ENCODE measurements at places on chromosomes 16 and 17. TPM values are rescaled to one million over a fixed set of nuclear protein-coding genes. Genes with fewer than 3 reads are reported as not detected.

GRCh38 chr17:65495122-65496055 lies 66.1 kb downstream of the AXIN2 start:
- DNase-seq: no peak

GRCh38 chr16:66904846-66905632 lies 13.6 kb downstream of the CDH16 start:
- peak; percentile 37 for DNase-seq

- DNase-seq: no peak
These were observed 24.0 kb downstream of the CEP295NL start for GRCh38 chr17:78878871-78879527.

DNA sequence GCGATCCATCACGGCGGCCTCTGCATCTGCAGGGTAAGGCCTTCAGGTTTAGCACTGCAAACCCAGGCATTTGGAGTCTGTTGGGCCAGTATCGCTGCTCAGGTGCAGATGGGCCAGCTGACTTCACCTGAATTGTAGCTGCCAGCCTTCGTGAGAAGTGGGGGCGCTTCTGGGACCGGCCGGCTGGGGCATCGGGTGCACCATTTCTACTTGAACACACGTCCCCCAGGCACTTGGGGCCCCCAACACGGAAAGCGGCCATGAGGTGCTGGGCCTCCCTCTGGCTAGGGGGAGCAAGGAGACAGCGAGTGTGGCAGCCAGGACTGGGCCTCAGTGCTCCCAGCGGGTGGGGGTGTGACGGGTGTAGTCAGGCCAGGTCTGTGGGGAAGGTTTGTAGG lies 767.6 kb downstream of the KCNJ18 start:
- DNase-seq: no peak

DNA sequence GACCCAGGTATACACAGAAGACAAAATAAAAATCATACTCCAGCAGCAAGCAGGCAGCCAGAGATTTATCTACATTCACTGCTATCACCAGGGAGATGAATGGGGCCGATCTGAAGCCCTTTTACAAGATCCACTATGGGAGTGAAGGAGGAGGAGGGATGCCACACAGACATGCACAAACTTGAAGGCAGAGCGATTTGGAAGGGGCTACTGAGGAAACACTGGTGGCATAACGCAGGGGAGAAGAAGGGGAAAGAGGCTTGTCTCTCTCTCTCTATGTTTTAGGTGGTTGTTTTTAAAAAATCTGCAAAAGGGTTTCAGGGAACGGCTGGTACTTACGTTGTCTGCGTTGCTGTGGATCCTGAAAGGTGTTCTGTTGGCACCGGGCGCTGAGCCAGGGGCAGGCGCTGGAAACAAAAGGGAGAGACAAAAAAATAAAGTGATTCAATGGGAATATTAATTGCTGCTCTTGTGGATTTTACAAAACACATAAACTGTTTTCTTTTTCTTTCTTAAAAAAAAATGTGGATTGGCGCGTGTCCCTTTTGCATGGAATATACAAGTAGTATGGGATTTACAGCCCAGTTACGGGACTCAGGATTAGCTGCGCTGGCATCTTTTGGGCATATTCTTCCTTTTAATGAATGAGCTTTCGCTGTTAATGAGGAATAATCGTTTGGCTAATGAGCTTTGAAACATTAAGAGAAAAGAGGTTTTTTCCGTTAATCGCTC lies 255.3 kb upstream of the PMFBP1 start:
- DNase-seq: peak; percentile 5

GRCh38 chr17:70086516-70086915 lies 11.5 kb downstream of the KCNJ16 start:
- DNase-seq: no peak

DNA sequence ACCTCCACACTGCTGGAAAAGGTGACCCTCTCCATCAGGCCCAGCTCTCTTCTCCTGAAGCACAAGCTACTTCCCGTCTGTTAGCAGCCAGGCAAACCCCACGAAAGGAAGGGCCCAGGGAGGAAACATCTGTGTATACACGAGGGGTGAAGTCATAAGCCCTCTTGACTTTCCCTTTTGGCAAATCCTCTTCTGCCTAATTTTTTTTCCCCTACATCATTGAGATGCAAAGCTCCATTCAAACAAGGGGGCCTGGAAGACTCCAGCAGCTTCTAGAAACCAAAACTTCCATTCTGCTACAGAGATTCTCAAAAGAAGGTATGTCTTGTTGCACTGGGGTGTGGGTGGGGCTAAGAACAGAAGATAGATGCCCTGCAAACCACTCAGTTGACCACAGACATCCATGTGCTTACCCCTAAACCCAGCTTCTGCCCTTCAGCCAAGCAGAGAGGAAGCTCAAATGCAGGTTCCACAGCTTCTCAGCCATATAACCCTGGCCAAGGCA lies 145.6 kb upstream of the RCVRN start:
- no peak for DNase-seq

DNA sequence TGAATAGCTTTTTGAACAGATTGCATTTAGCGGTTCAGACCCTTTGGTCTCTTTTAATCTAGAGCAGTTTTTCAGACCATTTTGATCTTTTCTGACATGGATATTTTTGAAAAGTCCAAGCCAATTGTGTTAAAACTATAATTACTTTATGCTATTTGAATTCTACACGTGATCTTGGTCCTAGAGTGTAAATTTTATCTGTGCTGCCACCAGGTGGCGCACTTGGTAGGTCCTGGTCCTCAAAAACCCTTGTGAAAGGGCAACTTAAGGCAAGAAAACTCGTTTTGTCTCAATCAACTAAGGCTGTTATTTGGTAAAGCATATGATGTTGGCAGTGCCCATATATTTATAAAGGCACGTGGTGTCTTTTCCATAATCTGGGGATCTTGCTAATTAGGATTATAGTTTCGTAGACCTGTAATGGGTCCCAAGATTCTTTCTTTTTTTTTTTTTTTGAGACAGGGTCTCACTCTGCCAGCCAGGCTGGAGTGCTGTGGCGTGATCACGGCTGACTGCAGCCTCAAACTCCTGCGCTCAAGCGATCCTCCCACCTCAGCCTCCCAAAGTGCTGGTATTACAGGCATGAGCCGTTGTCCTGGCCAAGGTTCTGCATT lies 43.9 kb upstream of the TEX2 start:
- DNase-seq: peak; percentile 73

DNA sequence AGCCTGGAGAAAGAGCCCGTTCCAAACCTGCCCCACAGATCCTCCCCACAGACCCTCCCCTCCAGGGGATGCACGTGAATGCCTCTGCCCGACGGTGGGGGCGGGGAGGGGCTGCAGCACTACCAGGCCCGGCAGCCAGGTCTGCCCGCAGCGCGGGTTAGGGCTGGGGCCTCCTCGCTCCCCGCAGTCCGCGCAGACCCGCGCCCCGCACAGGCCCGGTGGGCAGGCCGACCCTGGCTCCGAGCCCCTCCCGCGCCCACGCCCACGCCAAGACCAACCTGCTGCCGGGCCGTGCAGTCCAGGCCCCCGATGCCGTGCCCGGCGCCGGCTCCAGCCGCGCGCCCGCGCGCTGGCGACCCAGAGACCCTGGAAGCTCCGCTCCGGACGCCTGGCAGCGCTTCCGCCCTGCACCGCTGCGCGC lies at the start of gene RPUSD1:
RPUSD1 (minus strand) TSS at position 404 of the 421 bp plus-strand sequence. CDS start 644 bp downstream, outside the sequence.
- no peak for DNase-seq

- no peak for DNase-seq
These were observed 147.0 kb downstream of the SPACA3 start for GRCh38 chr17:33138627-33139026.

DNA sequence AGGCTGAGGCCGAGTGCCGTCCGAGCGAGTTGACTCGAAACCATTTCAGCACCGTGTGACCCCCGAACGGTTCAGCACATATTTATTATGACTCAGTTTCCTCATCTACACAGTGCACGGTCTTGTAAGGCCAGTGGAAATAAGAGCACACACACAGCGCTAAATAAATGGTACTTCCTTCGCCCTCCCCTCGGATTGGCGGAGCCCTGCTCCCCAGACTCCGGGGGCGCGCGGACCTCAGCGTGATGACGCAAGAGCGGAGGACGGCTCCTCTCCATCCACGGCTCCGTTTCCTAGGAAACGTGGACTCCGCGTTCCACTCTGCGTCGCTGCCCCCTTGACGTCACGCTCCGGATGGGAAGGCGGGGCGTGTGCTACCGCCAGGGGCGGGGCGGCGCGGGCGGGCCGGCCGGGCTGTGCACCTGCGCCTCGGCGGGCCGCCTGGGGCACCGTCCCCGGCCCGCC lies at the start of gene PARD6A:
PARD6A (plus strand) TSS at position 397 of the 465 bp plus-strand sequence. CDS start 79 bp downstream, outside the sequence.
- DNase-seq: peak; percentile 99

DNA sequence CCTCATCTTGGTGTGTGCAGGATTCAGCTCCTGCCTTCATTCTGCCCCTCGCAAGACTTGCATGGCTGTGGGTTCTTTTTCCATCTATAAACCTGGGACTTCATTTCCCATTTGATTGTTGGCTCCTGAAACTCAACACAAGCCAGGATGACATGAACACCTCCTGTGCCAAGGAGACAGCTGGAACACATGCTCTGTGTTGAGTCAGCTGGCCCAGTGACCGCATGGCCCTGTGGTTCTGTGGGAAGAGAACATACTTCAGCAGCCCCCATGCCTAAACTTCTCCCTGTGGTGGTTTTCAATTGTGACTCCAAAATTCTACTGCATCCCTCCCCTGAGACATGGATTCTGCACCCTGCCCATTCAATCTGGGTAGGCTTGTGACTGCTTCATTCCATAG lies 57.9 kb upstream of the FOXF1 start:
- DNase-seq: no peak

DNA sequence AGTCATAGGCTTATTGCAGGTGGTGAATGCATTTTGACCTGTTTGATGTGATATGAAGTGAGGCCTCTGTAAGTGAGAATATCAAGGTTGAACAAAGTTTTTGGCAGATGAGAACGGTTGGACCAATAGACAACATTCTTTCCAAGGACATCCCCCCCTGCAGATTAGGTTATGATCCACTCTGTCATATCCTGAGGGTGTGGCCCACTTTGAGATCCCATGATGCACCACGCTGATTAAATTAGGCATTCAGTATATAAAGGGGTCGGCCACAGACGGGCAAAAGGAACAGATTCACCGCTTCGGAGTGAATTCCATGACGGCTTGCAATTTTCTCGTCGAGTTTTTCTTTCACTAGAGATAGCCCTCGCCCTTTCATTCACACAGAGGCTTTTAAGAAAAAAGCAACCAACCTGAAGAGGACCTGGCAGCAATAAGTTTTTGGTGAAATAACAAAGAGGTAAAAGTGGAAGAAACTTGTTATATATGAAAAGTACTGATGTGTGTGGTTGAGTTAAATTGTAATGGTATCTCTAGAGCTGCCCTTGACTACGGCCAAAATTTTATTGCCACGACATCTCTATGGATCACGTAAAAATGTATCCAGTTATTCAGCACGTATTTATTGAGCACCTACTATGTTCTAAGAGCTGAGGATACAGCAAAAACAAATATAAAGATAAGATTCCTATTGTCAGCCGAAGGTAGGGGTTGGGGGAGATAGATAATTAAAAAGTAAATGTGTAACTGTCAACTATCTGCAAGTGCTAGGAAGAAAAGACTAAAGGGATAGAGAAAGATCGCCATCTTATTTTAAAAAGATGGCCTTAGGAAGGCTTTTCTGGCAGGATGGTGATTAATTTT lies 1.7 kb upstream of the RBBP6 start:
- DNase-seq: peak; percentile 14

GRCh38 chr17:35104844-35105450 lies 14.7 kb downstream of the RAD51D start:
- DNase-seq: no peak

DNA sequence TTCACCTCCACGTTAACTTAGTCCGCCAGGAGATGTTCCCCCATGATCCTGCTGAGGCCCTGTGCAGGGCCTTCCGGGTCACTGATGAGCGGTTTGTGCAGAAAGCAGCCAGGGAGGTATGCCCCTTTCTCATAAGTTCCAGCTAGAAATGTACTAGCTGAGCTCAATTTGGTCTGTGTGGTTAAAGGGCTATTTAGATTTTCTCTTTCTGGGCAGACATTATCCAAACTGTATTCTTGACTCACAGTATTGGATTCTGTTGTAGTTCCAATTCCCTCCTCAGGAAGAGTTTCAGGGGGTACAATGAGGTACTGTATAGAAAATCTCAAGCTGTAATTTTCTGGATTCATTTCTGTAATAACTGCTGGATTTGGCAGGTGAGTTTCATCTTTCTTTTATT lies 137.1 kb downstream of the TRIM37 start:
- no peak for DNase-seq

HIGD1B gene
- total RNA-seq: not detected

TSC2 gene
- 118 TPM for total RNA-seq

ATP2C2 gene
- total RNA-seq: 5.5 TPM

CD300LG gene
- total RNA-seq: 2.5 TPM

PRCD gene
- not detected for total RNA-seq

CD300LB gene
- not detected for total RNA-seq

JMJD6 gene
- total RNA-seq: 20.3 TPM

CLEC18B gene
- total RNA-seq: not detected

PIPOX gene
- not detected for total RNA-seq

Data from stomach (tissue), 19 donors.